ENCODE measurements at places on chromosomes 5 and 9.

GRCh38 chr5:2179861-2180260 is 297.1 kb upstream of the IRX4 start:
- no peak for DNase-seq

- DNase-seq: no peak
These were observed 390.2 kb downstream of the TLR4 start for GRCh38 chr9:118094387-118094786.

DNA sequence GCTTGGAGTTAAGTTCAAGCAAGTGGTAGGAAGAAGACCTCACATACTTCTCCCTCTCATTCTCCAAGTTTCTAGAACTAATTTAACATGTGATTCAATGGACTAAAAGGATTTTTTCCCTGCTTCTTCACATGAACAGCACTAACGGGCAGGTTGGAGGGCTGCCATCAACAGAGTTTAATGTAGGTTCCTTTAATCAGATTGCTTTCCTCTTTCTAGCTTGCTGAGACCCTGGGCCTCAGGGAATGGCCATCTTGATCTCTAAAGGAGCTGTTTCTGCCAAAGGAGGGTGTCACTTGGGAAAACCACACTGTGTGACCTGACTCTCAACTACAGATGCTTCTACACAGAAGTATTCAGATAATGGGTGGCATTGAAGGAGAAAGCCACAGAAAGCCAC is 223.3 kb downstream of the PIK3R1 start:
- DNase-seq: no peak

DNA sequence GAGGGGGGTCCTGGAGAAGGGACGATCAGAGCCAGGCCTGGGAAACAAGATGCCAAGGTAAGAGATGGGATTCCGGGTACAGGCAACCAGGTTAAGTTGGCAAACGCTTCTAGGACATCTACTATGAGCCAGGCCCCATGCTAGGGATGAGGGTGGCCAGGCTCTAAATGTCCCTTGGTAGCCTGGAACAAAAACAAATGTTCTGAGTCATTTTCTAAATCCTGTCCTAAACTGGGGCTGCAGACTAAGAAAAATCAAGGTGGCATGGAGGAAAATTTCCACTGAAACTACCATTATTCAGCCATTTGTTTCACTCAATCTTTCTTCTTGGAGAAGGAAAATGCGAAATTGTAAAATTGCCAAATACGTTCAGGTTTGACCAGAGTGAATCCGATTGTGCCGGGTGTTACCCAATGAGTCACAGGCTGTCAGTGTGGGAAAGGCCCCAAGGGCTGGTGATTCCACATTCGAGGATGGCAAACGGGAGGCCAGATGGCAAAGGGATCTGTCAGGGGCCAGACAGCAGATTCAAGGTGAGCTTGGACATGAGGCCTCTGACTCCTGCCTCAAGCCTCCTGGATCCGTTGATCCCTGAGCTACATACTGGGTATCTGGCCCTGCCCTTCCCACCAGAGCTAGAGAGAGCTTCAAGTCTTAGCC is 57.6 kb downstream of the PAX5 start:
- DNase-seq: no peak

- DNase-seq: no peak
These were observed 115.4 kb downstream of the ST8SIA4 start for GRCh38 chr5:100787648-100788047.

GRCh38 chr9:110456681-110457080 is 119.0 kb upstream of the TXNDC8 start:
- no peak for DNase-seq

DNA sequence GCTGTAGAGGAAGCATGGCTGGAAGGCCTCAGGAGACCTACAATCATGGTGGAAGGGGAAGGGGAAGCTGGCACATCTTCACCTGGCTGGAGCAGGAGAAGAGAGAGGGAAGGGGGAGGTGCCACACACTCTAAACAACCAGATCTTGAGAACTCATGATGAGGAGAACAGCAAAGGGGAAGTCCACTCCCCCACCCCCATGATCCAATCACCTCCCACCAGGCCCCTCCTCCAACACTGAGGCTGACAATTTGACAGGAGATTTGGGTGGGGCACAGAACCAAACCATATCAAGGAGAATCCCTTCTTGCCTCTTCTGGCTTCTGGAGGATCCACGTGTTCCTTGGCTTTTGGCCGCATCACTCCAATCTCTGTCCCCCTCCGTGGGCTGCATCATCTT is 13.1 kb upstream of the CMBL start:
- no peak for DNase-seq

- DNase-seq: no peak
These were observed 35.5 kb downstream of the MED10 start for GRCh38 chr5:6342689-6343315.

- peak; percentile 35 for DNase-seq
These were observed 14.0 kb upstream of the PWWP2A start for GRCh38 chr5:160133071-160133917.

DNA sequence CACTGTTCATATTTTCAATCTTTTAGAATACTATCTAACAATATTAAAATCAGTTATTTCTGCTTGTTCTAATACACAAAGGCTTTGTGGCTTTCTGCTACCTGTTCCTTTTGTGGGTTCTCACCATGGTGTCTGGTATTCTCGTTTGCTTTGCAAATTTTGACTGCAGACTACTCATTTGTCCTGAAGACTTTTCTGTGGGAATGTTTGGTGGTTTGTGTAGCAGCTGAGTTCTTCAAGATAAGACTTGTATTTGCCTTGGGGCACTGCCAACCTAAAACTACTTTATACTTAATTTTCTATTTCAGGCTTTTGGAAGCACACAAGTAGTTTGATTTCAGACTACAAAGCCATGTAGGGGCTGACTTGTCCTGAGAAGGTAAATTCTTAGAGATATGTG is 11.1 kb downstream of the IL33 start:
- DNase-seq: no peak

DNA sequence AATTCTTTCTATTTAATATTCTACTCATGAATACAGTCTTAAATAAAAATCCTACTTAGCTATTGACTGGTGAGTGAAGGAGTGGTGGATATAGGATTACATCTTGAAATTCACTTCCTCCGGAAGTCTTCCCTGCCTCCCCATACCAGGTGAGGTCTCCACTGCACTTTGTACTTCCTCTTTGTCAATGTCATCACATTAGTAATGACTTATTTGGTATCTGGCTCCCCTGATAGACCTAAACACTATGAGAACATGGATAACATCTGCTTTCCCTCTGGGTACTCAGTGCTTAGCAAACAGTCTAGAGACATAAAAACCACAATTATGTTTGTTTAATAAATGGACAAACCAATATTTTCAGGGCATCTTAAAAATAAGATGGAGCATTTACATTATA is 532.1 kb downstream of the PDE4D start:
- DNase-seq: no peak

DNA sequence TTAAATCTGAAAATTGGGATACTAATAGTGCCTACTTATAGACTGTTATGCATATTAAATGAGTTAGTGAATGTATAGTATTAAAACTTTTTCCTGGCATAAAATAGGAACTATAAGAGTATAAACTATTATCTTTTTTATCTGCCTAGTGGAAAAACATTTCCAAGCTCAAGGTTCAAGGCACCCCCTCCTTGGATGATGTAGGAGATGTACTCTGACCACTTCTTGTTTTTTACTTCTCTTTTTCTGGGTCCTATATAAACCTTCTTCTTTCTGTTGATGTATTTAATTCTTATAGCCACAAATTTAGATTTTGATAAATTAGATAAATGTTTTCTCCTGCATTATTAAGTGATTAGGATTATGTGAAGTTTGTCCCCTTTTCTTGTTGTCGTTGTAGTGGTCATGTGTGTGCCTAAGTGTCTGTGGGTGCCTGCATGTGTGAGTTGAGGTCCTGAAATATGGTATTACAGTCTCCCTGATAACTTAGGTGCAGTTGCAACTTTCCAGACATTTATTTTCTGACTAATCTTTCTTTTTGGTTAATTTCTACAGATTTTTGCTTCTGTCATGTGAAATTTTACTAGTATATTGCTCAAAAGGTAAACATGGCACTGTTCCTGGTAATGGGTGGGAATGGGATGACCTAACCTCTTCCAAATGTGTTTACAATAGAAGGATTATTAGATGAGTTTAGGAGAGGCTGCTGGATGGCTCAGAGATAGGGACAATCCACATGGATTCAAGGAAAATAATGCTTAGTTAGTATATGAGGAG is 160.8 kb upstream of the CDKN2B start:
- DNase-seq: no peak

- DNase-seq: no peak
These were observed 35.6 kb upstream of the NEK6 start for GRCh38 chr9:124222109-124222508.

GRCh38 chr9:113741886-113742854 is 133.9 kb upstream of the ZNF618 start:
- no peak for DNase-seq

DNA sequence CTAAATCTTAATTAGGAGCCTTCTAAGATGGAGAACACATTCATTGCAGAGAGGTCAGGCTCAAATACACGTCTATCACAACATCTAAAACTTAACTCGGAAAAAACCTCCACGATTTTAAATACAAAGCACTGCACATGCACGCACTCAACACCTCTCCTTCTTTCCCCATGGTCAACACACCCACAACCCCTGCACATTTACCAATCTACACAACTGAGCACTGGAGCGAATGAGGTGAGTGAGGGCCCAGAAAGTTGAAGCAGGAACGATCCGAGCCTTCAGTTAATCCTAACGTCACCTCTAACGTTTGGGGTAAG is 278 bp upstream of the NIPSNAP3A start:
- no peak for DNase-seq

DNA sequence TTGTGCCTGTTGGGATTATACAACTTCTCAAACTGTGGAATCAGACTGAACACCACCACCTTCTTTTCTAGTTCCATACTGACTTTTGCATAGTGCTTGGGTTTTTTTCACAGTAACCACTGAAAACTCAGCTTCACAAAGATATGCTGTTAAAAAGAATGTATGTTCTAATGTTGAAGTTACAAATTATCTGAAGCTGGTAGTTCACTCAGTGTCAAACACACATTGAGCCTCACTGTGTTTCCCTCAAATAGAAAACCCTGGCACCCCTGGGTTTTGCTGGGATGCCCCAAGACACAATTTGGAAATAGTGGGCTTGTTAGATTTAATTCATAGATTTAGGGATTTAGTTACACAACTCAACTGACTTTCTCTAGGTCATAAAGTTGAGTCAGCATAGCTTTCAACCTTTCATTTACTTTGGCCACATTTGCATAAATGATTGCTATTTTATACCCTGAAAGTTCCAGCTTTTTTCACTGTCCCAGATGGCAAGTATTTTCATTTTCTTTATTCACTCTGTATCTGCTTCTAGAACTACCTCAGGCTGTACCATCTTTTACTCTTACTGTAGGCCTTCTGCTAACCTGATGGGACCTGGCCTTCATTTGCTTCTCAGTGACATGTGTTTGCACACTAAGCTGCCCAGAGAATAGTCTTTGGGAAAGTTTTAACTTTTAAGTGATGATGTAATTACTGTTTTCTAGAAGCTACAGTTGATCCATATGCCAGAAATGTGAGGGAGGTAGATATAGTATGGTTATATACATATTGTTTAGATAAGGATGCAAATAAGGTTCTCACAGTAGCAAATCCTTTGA is 115.1 kb downstream of the CDC42SE2 start:
- no peak for DNase-seq

GRCh38 chr5:159198063-159199036 is 11.0 kb downstream of the RNF145 start:
- no peak for DNase-seq
